ENCODE measurements at places on chromosomes 12 and 14.

DNA sequence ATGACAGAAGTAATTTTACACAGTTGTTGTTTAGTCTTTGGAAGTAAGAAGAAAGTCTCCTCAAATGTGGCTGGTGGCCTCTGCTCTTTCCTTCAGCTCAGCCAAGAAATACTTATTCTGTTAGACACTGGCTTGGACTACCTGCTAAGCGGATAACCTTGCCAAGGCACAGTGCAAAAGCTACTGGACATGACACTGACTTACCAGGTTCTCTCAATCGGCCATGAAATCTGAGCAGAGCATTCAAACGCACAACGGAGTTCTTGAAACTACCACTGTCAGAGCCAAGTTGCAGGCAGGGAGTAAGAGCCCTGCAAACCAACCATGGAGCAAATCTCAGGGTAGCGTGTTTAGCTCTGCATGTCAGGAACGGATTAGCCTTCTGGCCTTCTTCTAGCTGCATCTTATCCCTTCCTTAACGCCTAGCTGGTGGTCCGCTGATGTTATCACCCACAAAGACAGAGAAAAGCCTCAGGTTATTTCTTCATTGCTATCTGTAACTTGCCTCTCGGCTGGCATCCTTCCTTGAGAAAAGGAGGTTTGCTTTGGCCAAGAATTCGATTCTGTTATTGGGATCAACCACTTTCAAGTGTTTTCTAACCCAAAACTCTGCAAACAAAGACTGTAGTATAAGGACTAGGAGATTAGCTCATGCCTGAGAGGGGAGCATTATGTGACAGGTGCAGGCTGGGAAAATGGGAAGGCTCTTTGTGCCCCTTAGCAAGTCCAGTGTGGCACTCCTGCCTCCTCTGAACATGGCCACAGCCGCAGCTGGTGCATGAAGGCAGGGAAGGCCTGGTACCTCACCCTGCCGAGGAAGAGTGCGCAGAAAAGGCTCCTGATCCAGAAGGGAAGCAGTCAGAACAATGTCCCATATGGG lies 223.4 kb downstream of the GLT1D1 start:
- DNase-seq = no peak

DNA sequence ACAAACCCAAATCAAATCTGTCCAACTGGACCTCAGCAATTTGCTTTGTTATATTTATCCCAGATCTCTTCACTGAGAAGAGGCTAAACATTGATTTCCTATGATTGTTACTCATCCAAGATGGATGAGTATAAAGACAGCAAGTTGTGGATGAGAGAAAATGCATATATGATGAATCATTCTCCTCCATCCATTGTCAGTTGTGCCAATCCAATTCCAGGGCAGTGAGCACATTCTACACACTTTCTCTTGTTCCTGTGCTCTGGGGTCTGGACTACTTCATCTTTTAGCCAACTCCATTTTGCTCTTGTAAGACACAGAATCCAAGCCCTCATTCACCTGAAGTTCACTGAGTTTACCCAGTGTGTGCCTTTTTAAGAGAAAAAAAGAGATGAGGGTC lies 105.7 kb downstream of the GCH1 start:
- peak; percentile 43 for DNase-seq

GRCh38 chr14:57559576-57559975 lies 65.9 kb upstream of the CCDC198 start:
- no peak for DNase-seq

DNA sequence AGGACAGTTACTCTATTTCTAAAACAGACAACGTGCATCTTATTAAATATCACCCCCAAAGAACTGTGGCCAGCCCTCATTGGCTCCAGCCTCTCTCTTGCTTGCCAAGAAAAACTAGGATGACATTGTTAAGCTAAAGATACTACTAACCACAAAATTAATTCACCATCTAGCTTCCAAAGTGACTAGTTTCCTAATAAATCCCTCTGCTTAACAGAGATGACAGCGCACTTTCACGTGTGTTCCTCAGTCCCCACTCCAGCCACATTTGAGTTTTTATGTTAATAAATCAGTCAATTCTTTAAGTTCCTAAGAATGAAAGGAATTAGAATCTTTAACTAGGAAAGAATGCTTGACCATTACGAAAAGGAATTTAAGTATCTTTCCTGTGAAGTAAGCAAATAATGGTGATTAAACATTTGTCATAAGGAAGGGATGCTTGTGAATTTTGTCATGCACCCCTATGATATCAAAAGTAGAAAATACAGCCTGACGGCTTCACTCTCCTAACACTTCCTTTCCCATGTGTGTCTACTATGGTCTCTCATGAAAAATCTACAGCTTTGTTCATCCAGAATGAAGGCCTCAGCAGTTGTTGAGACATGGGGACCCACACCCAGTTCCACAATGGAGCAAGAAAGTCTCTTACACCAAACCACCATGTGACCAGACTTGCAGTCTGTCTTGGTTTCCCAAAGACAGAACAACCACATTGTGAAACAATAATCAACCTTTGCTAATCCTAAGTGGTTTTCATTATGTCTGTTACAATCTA lies 8.1 kb downstream of the CORO1C start:
- peak; percentile 63 for DNase-seq

- DNase-seq = no peak
Observed at GRCh38 chr12:52802442-52802841, 6.5 kb upstream of the KRT3 start.

DNA sequence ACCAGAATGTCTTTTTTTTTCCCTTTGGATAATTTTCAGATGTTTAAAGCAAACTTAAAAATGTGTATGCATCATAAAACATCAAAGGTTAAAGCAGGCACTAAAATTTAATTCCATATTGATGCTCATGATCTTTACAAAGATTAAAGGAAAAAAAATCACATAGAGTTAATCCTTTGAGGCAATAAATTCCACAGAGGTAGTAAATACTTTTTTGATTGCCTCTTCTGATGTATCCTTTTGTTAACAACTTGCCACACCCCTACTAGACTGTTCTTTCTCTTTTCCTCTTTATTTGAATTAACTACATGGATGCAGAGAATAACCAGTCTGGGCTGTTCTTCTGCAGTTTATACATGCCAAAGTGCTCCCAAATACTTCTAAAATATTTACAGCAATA lies 45.2 kb upstream of the KCNJ8 start:
- DNase-seq = no peak

- DNase-seq = no peak
Observed at GRCh38 chr14:23442721-23443356, 7.4 kb upstream of the MYH7 start.

GRCh38 chr14:37122288-37122687 lies 50.1 kb downstream of the SLC25A21 start:
- DNase-seq = no peak

DNA sequence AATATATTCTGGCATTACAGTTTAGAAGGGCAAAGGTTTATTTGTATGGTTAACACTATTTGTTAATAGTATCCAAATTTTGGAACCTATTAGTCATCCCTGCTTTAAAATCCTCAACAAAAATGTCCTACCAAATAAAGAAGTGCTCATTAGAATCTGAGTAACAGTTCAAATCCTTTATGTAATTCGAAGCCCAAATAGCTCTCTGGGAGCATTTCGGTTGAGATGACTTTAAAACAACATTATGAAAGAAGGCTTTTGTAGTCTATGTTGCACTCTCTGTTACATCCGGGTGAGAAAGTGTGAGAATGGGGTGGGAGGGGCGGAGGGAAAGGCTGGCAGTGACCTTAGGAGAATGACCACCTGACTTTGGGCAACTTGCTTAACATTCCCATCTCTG lies 59.7 kb downstream of the SLC38A1 start:
- no peak for DNase-seq

- DNase-seq = peak; percentile 10
Observed at GRCh38 chr12:76813265-76813664, 49.4 kb downstream of the ZDHHC17 start.

- DNase-seq = no peak
Observed at GRCh38 chr14:91946622-91947474, 646 bp downstream of the FBLN5 start.

GRCh38 chr12:67046062-67046461 lies 223.1 kb upstream of the CAND1 start:
- no peak for DNase-seq

DNA sequence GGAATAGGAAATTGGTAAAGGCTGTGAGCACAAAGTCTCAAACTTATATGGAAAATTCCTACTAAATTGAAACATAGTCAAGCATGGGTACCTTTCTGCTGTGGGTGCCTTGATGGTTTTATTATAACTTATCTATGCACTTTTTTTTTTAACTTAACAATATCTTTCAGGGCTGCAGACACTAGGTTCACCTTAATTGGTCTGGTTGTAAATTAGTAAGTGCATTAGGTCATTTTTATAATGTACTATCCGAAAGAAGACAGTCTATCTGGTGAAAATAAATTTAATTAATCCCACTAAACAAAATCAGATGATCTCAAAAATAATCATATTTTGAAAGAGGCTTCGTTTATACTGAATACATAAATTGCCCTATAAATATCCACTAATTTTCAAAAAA lies 446.8 kb upstream of the DCN start:
- DNase-seq = no peak

DNA sequence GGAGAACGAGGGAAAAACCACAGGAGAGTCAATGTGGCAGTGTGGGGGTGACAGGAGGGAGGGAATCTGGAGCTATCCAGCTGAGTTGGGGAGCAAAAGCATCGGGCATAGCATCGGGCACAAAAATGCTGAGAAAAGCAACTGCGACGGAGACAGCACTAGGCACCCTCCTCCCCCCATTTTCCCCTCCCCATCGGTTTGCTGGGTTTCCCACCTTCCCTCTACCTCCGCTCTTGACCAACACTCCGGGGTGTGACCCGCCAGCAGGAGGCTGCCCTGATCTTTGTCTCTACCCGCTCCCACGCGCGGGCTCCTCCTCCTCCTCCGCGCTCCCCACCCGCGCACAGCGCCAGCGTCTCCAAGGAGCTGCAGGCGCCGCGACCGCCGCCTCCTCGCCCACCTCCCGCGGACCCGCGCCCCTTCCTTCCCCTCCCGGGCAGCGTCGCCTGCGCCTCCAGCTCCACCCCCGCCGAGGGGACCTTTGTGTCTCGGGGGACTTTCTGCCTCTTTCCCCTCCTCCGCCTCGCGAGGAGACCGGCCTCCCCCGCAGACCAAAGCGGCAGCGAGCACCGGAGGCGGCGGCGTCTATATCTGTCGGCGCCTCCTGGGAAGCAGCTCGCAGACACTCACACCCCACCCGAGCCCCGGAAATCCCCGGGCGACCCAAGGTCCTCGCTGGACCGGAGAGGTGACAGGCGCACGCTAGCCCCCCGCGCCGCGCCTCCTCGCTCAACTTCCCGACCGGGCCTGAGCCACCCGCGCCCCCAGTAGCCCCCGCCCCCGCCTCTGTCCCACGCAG lies 920 bp downstream of the CDK17 start:
- DNase-seq = peak; percentile 55

DNA sequence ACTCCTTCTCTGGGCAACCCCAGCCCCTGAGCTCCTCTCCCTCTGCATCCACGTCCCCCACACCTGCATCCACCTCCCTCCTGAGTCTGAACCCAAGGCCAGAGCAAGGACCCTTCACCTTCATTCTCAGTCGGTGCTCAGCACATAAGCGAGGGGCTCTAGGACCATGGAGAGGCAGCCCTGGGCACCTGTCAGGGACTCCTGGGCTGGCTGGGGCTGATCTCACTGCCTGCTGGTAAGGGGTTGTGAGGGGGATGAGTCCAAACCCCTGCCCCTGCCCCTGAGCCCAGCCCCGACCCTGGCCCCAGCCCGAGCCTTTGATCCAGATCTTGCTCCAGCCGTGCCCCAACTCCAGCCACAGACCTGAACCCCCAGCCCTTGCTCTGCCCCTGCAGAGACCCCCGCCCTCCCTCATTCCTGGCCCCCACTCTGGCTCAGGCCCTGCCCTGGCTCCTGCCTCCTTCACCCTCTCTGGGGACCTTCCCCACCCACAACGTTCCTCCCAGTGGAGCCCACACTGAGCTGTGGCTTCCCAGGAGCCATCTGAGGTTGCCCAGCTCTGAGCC lies 888 bp upstream of the CCDC197 start:
- no peak for DNase-seq

- no peak for DNase-seq
Observed at GRCh38 chr14:75198291-75198933, 22.0 kb upstream of the TMED10 start.

GRCh38 chr12:54603872-54604271 lies 15.4 kb upstream of the PPP1R1A start:
- no peak for DNase-seq

DNA sequence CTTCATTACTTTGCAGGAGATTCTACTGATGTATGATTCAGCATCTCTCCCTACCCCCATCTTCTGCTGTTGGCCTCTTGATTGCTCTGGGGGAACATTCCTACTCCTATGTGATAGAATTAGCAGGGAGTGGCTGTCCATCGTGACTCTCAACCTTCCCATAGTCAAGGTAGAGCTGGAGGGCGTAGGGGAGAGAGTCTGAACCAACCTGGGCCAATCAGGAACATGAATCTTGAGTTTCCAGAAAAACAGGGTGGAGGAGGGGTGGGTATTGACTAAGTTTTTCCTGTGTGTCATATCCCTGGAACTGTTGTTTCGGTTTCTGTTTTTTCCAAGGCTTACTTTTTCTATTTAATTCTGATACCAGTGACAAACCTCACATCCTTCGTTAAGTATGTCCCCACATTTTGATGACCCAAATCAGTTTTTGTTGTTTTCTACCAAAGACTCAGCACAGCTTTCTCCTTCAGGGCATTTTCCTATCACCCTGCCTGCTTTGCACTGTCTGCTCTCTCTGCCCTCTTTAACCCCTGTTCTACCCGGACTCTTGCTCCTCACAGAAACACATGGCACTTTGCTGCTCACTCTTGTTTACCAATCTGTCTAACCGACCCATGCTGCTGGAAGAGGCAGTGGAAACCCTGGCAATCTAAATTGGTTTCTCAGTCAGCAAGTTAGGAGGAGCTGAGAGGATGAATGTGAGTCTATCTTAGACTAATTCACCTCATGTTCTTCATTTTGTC lies 1428.3 kb downstream of the AACS start:
- DNase-seq = no peak

GRCh38 chr12:117069101-117069797 lies 30.0 kb downstream of the TESC start:
- DNase-seq = no peak

DNA sequence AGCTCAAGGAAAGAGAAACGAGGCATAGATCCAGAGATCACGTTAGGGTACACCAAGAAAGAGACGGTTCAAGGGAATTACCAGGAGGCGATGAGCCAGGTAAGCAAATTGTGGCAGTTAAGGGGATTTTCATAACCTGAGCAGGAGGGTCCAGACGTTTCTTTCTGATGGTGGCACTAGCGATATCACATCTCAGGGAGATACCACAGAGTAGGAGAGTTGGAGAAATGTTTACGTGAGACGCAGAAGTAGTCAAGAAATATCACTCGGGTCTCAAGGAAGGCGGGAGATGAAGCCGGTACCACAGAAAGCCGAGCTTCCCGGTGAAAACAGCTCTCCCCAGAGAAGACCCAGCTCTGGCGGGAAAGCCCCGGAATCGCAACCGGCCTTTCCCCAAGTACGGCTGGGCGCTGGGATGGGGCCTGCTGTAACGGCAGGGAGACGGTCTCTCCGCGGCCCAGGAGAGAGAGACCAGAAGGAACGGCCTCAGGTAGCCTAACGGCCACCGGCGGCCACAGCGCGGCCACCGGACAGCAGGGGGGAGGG lies 485 bp downstream of the SENP1 start:
- DNase-seq = peak; percentile 7

- no peak for DNase-seq
Observed at GRCh38 chr14:50027816-50028215, 88.6 kb downstream of the VCPKMT start.

- no peak for DNase-seq
Observed at GRCh38 chr12:68359674-68360073, 27.5 kb upstream of the MDM1 start.

Data from brain microvascular endothelial cell (primary cell).